Mucosa of descending colon (tissue), 3 donors: ENCODE measurements at places on chromosomes 3 and 15.

DNA sequence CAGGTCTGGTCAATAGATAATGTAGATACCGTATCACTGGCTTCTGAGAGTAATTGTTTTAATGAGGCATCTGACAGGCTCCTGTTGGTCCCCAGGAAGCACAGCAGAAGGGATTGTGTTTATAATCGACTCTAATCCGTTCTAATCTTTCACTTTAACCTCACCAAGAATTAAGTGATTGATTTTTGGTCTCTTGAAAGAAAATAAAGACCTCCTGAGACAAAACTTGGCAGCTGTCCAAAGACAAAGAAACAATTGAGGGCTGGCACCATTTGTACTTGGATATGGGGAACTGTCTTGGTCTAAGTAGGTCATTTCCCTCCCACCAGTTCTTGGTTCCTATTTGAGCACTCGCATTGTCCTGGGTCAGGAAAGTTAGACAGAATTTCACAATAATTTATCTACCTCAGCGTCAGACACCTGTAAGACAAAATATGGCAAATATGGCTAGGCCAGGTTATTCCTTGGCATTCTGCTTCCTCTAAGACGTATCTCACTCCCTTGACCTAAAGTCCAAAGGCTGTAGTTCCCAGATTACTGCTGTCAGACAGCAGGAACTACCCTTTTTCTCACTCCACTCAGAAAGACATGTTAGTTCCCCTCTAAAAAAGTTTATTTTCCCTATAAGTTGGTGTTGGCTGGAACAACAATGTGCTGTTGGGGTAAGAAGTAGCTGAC is 22.7 kb upstream of the CD96 start:
- no peak for DNase-seq

- no peak for DNase-seq
Observed at GRCh38 chr3:106844638-106845037, 532.6 kb upstream of the CCDC54 start.

- no peak for DNase-seq
Observed at GRCh38 chr15:58491499-58492202, 59.9 kb downstream of the LIPC start.

DNA sequence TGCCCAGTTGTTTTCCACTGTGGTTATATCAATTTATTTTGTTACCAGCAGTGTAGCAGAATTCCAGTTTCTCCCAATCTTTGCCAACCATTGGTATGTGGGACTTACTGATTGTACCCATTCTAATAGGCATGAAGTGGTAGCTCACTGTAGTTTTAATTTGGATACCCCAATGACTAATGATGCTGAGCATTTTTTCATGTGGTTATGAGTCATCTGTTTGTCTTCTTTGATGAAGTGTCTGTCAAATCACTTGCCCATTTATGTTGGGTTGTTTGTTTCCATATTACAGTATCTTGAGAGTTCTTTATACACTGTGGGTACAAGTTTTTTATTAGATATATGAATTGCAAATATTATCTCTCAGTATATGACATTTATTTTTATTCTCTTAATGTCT is 644.3 kb downstream of the NR2F2 start:
- DNase-seq = no peak

DNA sequence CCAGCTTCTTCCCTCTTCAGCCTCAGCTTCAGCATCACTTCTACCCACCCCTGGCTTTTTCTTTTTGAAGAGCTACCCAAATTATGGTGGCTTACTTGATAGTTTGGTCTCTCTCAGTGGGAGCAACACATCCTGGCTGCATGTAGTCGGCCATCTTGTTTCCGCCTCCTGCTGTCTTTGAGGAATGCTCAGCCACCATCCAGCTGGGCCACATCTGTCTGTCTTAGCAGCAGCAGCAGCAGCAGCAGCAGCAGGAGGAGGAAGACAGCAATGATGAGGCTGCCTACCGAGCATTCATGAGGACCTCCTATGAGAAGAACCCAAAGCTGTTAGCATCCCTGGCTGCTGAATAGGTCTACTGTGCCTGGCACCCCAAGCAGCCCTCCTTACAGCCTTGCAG is 19.7 kb downstream of the IL16 start:
- DNase-seq = no peak
